ENCODE measurements at places on chromosomes 4 and X. TPM values are rescaled to one million over a fixed set of nuclear protein-coding genes. Genes with fewer than 3 reads are reported as not detected.

Gene UGT2B17
- total RNA-seq = not detected

Gene P2RY8
- total RNA-seq = 2.9 TPM

Gene TENT5D
- total RNA-seq = not detected

Gene PNMA6A
- total RNA-seq = 6.7 TPM

Gene GPRASP3
- total RNA-seq = 13.8 TPM

Gene SGMS2
- 30.0 TPM for total RNA-seq

Gene MID1IP1
- 34.8 TPM for total RNA-seq
